ENCODE measurements at places on chromosomes 12 and 14. TPM values are rescaled to one million over a fixed set of nuclear protein-coding genes. Genes with fewer than 3 reads are reported as not detected.
A peak's percentile ranks its signal among the peaks of the same experiment; 100 is the strongest.

PRH1 gene
- total RNA-seq, result 21.7 TPM

DNA sequence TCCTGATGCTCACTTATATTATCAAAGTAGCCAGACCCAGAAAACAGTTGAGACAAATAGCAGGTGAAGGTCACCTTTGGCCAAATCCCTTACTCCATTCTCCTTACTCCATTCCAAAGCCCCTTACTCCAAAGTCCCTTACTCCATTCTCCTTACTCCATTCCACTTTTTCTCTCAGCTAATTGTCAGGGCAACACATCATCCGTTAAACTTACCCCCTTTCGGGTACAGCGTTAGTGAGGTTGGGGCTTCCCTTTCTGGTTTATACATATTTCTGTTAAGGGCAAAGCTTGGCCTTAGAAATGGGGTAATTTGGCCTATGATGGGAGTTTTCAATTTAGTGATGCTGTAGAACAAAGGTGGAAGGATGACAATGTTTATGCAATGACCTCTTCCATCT, 111.8 kb upstream of the CCND2 start:
- DNase-seq, result no peak
- peaks cover 53% of the 10 kb centered on the region for H3K4me1 ChIP-seq
- peaks cover 10% of the 10 kb centered on the region for H3K36me3 ChIP-seq
- no peak overlapping the region for H3K4me3 ChIP-seq
- H3K27ac ChIP-seq, result no peak overlapping the region
- no peaks in the 10 kb centered on the region for H3K27me3 ChIP-seq

SETD1B gene
- total RNA-seq, result 32.6 TPM

DNA sequence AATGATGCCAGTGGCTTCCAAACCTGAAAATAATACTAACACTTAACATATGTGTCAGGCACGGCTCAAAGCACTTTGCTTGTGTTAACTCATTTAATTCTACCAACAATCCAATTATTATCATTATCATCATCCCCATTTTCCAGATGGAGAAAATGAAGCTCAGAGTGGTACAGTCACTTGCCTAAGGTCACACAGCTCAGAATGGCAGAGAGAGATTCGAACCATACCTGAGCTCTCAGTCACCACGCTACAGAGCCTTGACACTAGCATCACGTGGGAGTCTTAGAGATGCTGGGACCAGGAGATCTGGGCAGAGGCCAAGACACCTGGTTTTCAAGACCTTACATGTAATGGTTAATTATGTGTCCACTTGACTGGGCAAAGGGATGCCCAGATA, 34.2 kb downstream of the DHX37 start:
- no peaks in the 10 kb centered on the region for H3K4me1 ChIP-seq
- no peak overlapping the region for H3K27ac ChIP-seq
- no peak overlapping the region for H3K4me3 ChIP-seq
- no peak for DNase-seq

DNA sequence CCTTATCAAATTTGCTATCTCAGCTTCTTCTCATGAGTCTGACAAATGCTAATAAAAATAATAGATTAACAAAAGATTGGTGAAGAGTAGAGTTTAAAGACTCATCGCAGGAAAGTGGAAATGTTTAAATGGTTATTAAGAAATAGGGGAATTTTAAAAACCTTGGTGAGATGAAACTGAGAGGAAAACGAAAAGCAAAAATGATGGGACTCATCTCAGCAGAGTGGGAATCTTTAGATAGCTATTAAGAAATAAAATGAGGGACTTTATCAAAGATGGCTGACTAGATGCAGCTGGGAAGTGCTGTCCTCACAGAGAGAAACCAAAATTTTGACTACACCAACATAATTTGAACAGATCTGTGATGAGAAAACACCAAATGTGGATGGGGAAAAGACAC, 79.2 kb upstream of the CD163 start:
- DNase-seq, result no peak
- H3K36me3 ChIP-seq, result no peaks in the 10 kb centered on the region
- no peaks in the 10 kb centered on the region for H3K4me1 ChIP-seq
- no peak overlapping the region for H3K4me3 ChIP-seq
- peaks cover 23% of the 10 kb centered on the region for H3K27me3 ChIP-seq
- no peak overlapping the region for H3K27ac ChIP-seq

MIPOL1 gene
- not detected for total RNA-seq

CD163 gene
- not detected for total RNA-seq

DNA sequence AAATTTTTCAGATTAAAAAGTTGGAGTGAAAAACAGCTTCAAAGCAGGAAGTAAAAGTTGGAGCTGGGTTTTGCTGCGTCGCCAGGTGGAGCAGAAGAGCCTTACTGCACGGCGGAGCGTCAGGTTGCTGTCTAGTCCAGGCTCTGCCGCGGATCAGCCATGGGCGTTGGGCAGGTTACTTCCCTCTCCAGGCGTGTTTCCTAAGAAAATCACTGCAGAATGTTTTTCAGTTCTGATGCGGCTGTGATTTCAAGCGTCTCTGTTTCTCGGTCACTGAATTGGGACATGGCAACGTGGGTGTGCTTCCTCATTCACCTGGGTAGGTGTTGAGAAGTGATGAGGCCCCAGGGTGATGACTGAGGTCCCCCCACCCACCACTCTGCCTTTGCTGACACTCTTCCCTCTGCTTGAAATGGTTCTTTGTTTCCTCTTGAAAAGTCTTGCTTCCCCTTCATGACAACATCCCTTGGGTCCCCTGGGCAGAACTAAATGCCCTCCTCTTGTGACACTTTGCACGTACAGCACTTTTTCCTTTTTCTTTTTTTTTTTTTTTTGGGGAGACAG, 7.6 kb downstream of the EVL start:
- H3K4me1 ChIP-seq, result peaks cover 69% of the 10 kb centered on the region
- peak overlapping the region; percentile 90 for H3K27ac ChIP-seq
- DNase-seq, result peak; percentile 71
- no peaks in the 10 kb centered on the region for H3K27me3 ChIP-seq

DNA sequence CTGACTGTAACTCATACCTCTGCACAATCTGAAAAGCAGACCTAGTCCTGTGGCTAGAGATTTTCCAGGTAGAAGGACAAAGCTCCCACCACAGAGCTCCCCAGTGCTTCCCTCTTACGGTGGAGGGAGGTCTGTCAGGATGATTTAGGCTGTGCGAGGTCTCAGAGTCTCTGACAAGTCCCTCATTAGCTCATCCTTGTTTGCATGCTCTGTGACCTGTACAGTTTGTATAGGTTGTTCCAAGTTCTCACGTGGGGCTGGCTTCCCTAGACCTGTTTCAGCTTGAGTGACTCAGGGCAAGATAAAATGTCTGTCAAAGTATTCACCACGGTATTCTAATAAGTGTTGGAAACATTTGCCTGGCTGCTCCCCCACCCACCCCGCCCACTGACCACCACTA, 34.8 kb downstream of the ASCL1 start:
- no peak overlapping the region for H3K4me3 ChIP-seq
- no peaks in the 10 kb centered on the region for H3K27me3 ChIP-seq
- H3K27ac ChIP-seq, result no peak overlapping the region
- H3K4me1 ChIP-seq, result peaks cover 5% of the 10 kb centered on the region
- DNase-seq, result no peak

TAS2R43 gene
- total RNA-seq, result 1.7 TPM

PRICKLE1 gene
- total RNA-seq, result 0.15 TPM

DNA sequence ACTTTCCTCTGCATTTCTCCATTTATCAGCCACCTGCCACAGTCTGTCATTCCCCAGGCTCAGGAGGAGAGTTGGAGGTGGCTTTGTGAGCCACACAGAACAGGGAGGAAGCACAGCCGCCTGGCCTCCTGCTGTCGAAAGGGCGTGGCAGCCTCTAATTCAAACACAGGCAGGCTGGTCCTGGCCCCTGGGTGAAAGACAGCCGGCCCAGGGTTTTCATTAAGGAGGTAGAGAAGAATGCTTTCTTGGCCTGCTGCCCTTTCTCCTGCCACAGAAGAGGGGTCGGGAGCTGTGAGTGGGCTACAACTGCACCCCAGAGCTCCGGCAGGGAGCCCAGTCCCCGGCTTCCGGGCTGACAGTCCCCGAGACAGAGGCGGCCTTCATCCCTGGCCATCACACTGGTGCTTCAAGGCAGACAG, 108.6 kb upstream of the FZD10 start:
- H3K4me1 ChIP-seq, result peaks cover 2% of the 10 kb centered on the region
- H3K4me3 ChIP-seq, result no peak overlapping the region
- H3K27ac ChIP-seq, result no peak overlapping the region

IFNG-AS1 gene
- not detected for total RNA-seq

DNA sequence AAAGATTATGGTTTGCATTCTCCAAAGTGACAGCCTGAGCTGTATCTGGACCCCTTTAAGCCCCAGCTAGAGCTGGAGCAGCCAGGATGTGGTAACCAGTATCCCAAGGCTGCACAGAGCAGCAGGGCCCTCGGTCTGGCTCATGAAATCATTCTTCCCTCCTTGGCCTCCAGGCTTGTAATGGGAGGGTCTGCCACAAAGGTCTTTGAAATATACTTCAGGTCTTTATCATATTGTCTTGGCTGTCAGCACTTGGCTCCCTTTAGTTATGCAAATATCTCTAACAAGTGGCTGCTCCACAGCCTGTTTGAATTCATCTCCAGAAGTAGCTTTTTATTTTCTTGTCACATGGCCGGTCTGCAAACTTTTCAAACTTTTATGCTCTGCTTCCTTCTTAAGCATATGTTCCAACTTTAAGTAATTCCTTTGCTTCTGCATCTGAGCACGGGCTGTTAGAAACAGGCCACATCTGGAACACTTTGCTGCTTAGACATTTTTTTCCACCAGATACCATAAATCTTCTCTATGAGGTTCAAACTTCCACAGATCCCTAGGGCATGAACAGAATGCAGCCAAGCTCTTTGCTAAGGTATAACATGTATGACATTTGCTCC, 663.4 kb upstream of the MIS18BP1 start:
- H3K4me3 ChIP-seq, result no peak overlapping the region
- no peaks in the 10 kb centered on the region for H3K27me3 ChIP-seq
- DNase-seq, result no peak

- no peak overlapping the region for H3K4me3 ChIP-seq
- H3K27ac ChIP-seq, result no peak overlapping the region
- no peaks in the 10 kb centered on the region for H3K27me3 ChIP-seq
- DNase-seq, result no peak
Observed at GRCh38 chr12:83143950-83144349, 457.2 kb downstream of the TMTC2 start.

Measured in activated CD4-positive, alpha-beta T cell treated with anti-CD3 and anti-CD28 coated beads, Interleukin-2, amount 10 ng/mL, durations not matched to agents 7 days and 5 days (primary cell).